ENCODE measurements at places on chromosomes 6 and 20.

DNA sequence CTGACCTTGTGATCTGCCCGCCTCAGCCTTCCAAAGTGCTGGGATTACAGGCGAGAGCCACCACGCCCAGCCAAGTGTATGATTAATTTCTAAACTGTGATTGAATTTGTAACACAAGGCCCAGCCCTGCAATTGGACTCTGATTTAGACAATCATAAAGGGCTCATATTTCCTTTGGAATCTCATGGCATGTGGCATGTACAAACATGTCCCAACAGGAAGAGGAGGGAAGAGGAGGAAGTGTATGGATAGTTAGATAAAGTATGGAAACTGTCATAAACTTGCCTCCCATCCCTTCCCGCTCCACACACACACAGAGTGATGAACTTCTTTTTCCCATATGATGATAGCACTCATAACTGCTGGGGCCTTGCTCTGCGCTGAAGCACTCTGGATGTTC lies 27.2 kb upstream of the QKI start:
- DNase-seq: no peak

- no peak for DNase-seq
Measured at GRCh38 chr6:112370946-112371345, 23.8 kb downstream of the RFPL4B start.

GRCh38 chr20:62814060-62814708 lies 2.7 kb upstream of the COL9A3 start:
- DNase-seq: no peak

GRCh38 chr20:62596486-62596885 lies 45.8 kb upstream of the SLCO4A1 start:
- DNase-seq: no peak

DNA sequence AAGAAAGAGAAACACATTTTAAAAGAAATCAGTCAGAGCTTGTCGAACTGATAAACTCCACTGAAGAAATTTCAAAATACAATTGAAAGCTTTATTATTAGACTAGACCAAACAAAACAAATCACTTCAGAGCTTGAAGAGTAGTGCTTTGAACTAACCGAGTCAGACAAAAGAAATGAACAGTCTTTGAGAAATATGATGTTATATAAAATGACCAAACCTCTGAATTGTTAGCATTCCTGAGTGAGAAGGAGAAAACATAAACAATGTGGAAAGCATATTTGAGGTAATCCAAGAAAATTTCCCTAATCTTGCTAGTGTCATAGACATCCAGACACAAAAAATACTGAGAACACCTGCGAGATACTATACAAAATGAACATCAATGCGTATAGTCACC lies 13.2 kb upstream of the CST4 start:
- DNase-seq: no peak

- DNase-seq: no peak
Measured at GRCh38 chr20:48747840-48748414, 79.9 kb downstream of the PREX1 start.
